GM04504 (cell line): ENCODE measurements at places on chromosomes 7 and 10.

DNA sequence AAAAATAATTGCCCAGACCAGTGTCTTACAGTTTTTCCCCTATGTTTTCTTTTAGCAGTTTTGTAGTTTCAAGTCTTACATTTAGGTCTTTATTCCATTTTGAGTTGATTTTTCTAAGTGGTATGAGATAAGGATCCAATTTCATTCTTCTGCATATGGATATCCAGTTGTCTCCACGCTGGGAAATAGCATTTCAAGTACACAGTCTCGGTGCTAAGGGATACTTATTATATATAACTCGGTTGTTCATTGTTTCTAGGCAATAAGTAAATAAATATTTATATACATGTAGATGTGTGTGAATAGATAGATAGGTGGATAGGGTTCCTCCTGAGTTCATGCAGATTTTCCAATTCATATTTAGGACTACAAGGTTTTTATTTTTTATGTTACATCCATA, 16.0 kb downstream of the TAF3 start:
- no peak for DNase-seq

DNA sequence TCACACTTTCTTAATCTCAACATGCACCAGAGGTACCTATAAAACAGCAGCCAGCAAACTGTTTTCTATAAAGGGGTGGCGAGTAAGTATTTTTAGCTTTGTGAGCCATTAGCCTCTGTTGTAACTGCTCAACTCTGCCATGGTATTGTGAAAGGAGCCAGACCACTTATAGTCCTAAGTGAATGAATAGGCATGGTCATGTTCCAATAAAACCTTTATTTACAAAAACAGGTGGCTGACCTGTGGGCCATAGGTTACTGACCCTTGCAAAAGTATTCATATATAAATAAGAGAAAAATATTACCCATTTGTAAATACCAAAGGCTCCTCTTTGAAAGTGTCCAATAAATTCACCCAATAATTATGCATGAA, 50.3 kb downstream of the ICA1 start:
- DNase-seq: no peak

GRCh38 chr7:155441856-155442255, 16.1 kb upstream of the EN2 start:
- DNase-seq: no peak

DNA sequence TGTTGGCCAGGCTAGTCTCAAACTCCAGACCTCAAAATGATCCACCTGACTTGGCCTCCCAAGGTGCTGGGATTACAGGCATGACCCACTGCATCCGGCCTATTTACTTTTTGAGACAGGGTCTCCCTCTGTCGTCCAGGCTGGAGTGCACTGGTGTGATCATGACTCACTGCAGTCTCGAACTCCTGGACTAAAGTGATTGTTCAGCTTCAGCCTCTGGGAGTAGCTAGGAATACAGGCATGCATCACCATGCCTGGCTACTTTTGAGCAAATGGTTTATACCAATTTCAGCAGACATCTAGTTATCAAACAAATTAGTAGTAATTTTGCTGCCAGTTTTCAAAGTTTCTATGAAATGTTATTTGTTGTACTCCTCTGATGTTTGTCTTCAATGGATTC, 2.2 kb upstream of the WAC start:
- DNase-seq: no peak

DNA sequence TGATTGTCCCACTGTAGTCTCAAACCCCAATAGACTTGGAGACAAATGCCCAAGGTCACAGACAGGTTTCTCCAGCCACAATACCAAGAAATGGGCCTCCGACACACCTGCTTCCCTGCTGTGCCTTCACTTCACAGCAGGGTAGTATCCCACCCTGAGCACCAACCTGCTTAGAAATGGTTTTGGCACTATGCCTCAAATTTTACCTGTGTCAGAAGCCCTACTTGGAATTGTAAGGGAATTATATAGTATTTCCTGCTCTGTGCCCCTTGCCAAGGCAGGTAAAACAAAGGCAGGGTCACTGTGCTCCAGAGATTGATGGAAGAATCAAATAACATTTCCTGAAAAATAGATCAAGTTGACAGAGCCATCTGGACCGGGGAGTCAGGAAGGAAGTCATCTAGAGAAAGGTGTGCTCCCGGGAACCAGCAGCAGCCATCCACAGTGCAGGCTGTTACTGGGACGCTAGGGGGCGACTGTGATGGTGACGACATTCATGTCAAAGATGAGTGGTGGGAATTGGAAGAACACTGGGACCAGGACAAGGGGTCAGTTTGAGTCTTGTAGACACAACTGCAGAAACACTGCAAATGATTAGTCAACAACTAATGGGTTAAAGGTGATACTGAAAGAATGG, 117.8 kb upstream of the AKR1E2 start:
- no peak for DNase-seq

DNA sequence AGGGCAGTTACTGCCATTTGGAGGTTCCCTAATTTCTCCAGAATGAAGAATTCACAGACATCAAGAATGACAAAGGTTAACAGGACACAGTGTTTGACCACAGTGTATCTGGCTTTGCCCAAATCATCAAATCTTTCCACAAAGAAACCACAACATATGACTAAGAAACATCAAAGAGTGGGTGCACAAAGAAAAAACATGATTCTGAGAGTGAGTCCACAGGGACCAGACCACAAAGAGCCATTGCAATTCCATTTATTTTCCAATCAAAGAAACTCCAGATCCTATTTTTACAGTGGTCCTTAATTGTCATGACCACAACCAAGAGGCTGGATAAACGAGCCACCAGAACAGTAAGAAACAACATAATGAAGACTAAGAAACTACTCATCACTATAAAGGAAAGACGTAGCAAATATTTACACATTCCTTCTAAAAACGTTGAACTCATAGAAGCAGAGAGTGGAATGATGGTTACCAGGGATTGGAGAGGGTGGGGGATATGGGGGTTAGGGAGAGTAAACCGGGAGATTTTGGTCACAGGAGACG, 286.5 kb downstream of the DOCK4 start:
- no peak for DNase-seq

DNA sequence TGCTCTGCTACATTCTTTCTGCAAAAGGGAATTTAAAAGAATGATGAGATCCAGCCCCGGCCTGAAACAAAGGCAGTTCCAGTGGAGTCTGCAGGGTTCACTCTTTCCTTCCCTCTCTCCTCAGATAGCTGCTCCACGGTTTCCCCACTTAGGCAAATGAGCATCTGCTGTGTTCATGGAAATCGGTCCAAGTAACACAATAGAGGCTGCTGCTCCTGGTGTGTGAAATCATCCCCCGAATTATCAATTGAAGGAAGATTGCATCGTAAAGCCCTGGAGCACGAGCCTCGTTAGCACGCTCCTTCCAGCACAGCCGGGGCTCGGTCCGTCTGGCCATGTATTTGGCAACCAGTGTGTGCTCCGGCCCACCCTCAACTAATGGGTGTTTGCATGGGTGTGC, 108.3 kb upstream of the DPP6 start:
- no peak for DNase-seq

- DNase-seq: no peak
These were observed 3.5 kb upstream of the CCDC6 start for GRCh38 chr10:59909815-59910214.

DNA sequence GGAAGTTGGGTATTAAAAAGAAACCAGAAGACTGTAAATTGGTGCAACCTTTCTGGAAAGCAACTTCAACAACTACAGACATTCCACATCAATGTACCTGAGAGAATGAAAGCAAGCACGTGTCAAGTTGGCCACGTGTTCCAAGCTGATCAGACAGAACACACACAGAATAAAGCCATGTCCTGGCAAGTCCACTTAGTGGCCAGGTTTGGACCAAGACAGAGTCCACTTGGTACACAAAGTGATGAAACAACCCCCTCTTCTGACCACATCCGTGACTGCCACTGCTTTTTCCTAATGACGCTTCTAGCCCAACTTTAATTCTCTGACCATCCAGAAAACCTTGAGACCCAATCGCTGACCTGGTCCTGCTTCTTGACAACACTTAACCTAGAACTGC, 109.4 kb downstream of the ABLIM1 start:
- DNase-seq: peak; percentile 23

- DNase-seq: no peak
These were observed 1.2 kb upstream of the ARPC1B start for GRCh38 chr7:99373091-99374066.

DNA sequence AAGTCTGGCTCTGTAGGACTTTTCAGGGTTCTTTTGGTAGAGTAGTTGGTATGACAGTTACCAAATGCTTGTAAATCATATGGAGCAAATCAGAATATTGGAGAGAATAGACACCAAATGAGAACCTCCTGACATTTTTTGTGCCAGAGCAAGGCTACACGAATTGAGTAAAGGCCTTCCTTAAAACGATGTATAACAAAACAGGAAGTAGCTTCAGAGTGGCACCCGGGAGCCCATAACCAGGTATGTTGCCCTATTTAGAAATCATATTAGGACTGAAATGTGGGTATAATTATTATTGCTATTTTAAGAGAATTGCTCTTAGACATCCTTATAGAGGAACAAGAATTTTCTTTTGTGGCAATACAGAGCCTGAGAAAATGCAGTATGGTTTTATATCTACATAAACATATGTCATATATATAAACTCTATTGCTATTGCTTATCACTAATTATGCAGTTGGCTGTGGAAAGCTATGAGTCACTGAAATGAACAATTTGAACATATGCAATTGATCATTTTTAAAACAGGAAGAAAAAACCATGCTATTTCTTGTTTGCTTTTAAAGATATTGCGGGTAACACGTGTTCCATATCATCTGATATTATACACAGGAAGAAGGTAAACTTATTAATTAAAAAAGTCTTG, 197.4 kb upstream of the MTPN start:
- no peak for DNase-seq

- no peak for DNase-seq
These were observed 158.4 kb downstream of the BBS9 start for GRCh38 chr7:33287738-33288137.

GRCh38 chr10:36187380-36188079, 545.4 kb upstream of the FZD8 start:
- DNase-seq: no peak

- DNase-seq: no peak
These were observed 100.4 kb upstream of the DNAJC1 start for GRCh38 chr10:22103701-22104470.

DNA sequence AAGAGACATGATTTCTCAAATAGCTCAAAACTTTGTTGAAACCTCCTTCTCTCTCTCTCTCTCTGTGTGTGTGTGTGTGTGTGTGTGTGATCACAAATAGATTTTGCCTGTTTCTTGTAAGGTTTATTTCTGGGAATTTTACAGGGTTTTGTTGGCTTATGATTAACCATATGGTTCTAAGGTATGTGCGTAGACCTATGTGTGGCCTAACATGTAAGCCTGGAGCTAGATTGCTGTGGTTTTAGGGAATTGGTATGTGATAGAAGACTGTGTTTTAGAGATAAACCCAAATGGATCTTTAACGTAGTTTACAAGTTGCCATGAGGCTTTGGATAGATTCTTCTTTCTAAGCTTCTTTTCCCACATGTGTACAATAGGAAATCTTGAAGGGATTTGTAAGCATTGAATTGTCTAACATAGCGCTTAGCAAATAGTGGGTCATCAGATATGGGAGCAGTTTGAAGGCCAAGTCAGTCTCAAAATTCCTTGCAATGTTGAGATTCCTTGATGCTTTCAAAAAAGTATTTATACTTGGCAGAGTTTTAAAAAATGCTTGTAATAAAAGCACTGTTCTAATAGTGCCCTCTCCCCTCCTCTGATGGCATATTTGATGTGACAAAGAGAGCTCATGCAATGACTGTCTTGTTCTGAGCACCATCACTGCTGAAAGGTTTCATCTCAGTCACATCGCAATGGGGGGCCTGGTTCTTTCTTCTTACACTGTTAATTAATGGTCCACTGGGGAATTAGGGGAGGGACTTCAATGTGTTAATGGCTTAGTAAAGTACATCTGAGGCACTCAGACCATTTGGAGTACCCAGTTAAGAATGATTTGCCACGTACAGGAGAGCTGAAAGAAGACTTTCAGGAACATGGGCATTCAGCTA, 118.2 kb downstream of the SNX10 start:
- no peak for DNase-seq

DNA sequence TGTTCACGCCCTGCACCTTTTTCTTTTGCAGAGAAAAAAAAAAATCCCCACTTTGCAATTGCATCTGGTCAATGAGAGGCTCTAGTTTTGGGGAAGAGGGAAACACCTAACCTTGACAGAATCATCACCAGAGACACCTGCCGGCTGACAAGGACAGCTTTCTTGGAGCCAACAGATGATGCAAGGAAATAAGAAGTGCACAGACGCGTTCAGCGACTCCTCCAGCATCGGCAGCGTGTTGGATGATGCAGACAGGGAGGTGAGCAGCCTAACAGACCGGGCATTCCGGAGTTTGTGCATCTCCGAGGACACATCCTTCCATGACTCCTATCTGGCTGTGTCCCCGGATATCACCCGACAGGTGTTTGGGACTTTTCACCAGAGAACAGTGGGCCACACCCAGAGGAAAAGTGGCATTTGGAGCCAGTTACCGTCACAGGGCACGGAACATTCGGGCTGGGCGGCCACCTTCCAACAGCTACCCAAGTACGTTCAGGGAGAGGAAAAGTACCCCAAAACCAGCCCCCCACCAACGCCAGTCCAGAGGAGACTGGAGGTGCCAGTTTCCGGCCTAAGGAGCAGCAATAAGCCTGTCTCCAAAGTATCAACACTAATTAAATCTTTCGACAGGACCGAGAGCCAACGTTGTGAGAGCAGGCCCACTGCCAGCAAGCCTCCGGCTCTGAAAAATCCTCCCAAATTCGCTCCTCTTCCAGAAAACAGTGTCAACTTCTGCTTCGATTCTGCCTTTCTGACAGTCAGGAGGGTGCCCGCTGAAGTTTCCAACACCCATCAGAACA, 23.6 kb downstream of the C10orf71 start:
- DNase-seq: no peak

GRCh38 chr7:112515989-112516388, 35.2 kb downstream of the LSMEM1 start:
- no peak for DNase-seq

DNA sequence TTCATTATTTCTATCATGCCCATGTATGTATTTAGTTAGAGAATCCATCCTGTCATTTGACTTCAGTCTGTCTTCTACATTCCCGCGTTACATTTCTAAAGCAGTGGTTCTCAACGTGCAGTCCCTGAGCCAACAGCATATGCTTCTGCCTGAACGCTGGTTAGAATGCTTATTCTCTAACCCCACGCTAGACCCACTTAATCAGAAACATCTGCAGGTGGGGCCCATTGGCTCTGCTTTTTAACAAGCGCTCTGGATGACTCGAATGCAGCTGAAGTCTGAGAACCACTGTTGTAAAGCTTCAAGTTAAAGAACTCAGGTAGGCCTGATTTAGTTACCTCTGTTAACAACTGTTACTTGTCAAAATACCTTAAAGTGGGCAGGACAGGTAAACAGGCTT, 38.2 kb downstream of the NEUROD6 start:
- no peak for DNase-seq

DNA sequence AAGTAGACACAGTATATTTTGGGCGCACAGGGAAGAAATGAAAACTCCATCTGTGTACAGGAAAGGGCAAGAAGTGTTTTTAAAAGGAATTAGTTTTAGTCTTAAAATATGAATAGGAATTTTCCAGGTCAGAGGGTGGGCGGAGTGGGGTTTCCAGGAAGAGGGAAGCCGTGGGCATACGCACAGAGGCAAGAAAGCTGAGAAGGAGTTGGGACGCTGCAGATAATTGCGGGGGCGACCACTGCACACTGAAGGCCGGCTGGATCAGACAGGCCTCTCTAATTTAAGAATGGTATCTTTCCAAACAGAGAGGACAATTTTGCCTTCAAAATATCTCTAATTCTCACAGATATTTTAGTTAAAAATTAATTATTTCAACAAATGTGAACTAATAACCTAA, 189.1 kb upstream of the INHBA start:
- no peak for DNase-seq

- DNase-seq: no peak
These were observed 92.0 kb upstream of the AHR start for GRCh38 chr7:17206349-17206905.
